ENCODE measurements at places on chromosomes 3 and 15.

DNA sequence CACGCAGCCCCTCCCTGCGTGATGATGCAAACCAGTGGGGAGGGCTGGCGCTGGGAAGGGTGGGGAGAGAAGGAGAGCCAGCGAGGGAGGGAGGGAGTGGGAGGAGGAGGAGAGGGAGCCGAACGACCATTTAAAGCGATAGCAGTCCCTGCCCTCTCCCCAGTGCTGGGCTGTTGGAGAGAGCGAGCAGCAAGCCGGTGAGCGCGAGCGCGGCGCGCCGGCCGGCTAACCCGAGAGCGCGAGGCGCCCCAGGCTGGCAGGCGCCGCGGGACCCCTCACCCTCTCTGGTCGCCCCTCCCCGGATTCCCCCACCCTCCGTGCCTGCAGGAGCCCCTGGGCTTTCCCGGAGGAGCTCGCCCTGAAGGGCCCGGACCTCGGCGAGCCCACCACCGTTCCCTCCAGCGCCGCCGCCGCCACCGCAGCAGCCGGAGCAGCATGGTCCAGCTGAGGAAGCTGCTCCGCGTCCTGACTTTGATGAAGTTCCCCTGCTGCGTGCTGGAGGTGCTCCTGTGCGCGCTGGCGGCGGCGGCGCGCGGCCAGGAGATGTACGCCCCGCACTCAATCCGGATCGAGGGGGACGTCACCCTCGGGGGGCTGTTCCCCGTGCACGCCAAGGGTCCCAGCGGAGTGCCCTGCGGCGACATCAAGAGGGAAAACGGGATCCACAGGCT, at the start of gene GRM7:
GRM7 (plus strand) TSS at position 162 of the 671 bp plus-strand sequence.
- no peak for DNase-seq

- no peak for DNase-seq
These were observed 10.9 kb downstream of the KCNAB1 start for GRCh38 chr3:156131241-156131640.

GRCh38 chr3:76685858-76686257, 354.0 kb upstream of the ROBO2 start:
- no peak for DNase-seq

- no peak for DNase-seq
These were observed 28.9 kb downstream of the NXPE3 start for GRCh38 chr3:101807888-101808287.

DNA sequence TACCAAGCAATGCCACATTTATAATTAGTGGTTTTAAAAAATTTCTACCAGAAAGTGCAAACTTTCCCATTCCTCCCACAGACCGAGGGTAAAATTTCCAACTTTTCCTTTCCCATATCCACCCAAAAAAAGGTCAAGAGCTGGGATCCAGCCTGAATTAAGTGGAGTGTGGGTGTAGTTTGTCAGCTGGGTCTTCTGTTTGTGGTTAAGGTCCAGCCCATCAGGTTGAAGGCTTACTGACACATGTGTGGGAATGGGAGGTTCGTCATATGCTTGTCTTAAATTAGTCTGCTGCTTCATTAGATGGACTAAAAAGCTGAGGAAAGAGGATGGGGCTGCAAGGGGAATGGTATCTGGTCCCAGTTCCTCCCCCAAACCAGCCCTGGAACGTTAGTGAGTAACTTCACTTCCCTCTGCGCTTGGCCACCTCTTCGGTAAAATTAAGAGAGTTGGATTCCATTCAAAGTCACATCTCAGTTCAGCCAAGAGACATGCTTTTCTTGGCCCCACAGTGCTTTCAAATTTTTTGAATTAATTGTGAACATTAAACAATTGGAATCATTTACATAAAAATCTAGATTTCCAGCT, 59.0 kb upstream of the PLCL2 start:
- DNase-seq, result no peak

DNA sequence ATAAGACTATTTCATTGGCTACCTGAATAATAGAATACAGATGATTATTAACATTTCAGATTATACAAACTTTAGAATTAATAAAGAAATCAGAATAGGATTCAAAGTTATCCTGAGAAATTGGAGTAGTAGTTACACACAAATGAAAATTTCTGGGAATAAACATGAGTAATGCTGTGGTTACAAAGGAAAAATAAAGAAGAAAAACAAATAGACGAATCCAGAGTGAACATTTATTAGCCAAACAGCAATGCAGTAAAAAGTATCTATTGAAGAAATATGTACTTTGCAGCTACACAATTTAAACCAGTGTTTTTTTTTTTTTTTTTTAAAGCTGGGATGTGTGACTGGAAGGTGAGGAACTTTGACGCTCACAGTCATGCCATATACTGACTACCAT, 1159.2 kb downstream of the TUSC7 start:
- no peak for DNase-seq

DNA sequence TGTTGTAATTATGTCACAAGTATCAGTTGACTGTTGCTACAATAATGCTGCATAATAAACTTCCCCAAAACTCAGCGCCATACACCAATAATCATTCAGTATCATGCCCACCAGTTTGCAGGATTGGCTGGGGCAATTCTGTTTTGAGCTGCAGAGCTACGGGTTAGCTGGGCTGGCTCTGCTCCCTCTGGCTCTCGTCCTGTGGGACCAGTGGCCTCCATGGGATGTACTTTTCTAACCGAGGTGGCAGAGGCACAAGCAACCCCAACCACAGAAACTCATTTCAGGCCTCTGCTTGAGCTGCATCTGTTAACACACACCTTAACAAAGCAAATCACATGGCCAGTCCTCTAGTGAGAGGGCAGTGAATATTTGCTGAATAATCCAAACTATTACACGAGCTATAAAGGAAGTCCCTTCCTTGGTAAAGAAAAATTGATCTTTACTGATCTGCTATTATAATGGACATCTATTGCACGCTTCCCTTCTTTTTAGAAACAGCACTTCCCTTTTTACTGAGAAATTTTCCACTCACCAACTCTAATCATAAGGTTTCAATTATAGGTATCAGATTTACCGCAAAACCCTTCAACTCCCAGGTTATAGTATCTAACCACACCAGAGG, 10.9 kb upstream of the BCL2A1 start:
- DNase-seq, result peak; percentile 19

- DNase-seq, result no peak
These were observed 330.5 kb downstream of the ROBO2 start for GRCh38 chr3:77370413-77370812.

GRCh38 chr15:47870300-47870955, 153.1 kb downstream of the SEMA6D start:
- DNase-seq, result no peak

DNA sequence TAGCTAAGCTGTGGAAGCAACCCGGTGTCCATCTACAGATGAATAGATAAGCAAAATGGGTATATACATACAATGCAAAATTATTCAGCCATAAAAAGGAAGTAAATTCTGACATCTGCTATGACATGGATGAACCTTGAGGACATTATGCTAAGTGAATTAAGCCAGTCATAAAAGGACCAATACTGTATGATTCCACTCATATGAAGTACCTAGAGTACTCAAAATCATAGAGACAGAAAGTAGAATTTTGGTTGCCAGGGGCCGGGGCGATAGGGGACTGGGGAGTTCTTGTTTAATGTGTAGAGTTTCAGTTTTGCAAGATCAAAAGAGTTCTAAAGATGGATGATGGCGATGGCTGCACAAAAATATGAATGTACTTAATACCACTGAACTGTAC, 10.3 kb downstream of the EID1 start:
- DNase-seq, result peak; percentile 56

DNA sequence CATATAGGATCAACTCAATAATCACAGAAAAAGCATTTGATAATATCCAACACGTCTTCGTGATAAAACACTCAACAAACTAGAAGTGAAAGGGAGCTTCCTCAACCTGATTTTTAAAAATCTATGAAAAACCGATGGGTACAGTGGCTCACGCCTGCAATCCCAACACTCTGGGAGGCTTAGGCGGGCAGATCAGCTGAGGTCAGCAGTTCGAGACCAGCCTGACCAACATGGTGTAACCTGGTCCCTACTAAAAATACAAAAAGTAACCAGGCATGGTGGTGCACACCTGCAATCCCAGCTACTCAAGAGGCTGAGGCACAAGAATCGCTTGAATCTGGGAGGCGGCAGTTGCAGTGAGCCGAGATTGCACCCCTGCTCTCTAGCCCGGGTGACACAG, 2.2 kb upstream of the MFGE8 start:
- no peak for DNase-seq

GRCh38 chr15:62412686-62413085, 247.6 kb upstream of the C2CD4B start:
- no peak for DNase-seq

DNA sequence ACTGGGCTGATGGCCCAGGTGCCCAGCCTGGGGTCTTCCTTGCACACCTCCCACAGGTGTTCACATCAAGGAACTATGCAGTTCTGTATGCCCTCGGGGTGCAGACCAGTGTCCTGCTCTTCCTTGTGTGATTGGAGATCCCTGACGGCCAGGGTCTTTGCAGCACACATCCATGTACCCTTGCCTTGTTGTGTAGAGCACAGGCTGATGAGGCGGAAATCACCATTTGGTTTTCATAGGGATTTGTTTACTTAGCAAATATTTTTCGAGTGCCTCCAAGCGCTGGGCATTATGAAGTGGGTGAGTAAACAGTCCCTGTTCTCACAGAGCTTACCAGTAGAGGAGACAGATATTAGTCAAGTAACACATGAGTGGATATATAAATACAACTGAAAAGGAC, 209.3 kb upstream of the UMPS start:
- DNase-seq, result no peak

DNA sequence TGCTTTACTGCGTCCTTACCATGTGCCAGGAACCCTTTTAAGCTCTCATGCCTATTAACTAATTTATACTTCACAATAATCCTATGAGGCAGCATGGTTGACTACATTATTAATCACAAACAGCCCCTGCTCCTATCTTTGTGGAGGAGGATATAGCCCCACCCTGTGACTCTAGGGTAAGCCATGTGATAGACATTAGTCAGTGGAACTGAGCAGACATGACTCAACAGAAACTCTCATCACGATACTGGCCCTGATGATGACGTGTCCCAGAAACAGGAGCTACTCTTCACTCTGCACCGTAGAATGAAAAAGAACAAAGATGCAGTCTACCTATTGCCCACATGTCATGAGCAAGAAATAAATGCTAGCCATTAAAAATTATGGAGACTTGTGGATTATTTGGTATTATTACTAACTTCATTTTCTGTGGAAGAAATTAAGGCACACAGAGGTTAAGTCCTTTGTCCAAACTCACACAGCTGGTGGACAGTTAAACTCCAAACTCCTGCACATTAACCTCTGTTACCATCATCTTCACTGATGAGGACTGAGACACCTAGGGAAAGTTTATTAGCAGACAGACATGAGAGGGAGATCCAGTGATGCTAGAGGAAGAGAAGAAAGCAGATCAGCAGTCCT, 51.2 kb downstream of the CFAP20DC start:
- DNase-seq, result peak; percentile 24

DNA sequence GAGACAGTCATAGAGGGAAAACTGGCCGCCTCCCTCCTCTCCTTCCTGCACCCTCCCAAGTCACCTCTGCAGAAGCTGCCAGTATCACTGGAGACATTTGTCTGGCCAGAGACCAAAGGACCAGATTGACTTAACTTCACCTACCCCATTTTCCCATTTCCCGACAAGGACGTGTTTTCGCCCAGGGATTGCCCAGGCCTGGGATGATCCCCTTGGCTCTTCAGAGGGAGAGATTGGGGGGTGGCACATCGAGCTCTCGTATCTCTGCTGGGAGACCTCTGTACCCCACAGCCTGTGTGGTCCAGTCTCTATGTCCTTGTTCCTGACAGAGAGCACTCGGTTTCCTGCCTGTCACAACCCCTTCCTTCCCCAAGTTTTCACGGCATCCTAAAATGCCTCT, 31.4 kb downstream of the RGMA start:
- no peak for DNase-seq

DNA sequence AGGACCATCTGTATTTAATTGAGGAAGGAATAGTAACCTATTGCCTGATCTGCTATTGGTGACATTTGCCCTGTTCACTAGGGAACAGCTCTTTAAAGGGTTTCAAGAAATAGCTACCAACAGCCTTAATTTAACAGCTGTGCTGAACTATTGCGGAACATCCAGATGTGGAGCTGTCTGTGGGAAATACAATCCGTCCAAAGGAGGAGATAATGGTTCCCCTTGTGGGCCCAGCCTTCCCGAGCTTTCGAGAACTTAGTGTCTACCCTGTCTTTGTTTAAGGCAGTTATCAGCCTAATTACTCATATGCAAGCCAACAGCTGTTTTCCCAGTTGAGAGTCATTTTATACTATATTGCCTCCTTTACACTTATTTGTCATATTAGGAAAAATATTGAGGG, 398.6 kb downstream of the WDR72 start:
- no peak for DNase-seq

DNA sequence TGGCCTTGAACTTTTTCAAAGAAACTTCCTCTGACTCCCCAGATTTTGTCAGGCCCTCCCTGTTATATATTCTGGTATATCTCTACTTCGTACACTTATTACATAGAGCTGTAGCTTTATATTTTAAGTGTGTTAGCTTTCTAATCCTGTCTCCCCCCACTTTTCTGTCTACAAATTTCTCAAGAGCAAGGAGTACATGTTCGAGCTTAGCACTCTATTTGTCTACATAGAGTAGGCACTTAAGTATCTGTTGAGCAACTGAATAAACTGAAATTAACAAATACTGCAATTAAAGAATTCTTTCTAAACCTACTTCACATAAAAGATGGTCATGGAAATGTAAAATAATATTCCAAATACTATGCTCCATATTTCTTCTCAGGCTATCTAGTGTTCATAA, 39.4 kb downstream of the UACA start:
- no peak for DNase-seq

- no peak for DNase-seq
These were observed 354.8 kb upstream of the TBL1XR1 start for GRCh38 chr3:177552051-177552450.

DNA sequence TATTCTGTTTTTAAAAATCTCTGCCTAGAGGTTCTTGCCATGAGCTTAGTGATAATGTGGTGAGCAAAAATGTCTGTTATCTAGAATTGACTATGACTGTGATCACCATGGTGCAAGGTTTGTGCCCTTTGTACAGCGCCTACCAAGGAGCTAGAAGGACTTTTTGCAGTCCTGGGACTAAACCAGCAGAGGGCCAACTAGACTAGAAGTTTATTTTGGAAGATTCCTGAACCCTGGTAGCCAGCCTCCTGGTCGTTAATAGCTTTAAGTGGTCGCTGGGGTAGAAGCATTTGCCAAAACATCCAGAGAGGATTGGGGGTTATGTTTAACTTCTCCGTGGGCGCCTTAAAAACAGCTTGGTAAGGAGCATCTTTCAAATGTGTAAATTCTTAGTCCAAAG, 7.8 kb downstream of the SCG5 start:
- DNase-seq, result no peak

- no peak for DNase-seq
These were observed 213.2 kb upstream of the ARRDC4 start for GRCh38 chr15:97747342-97747741.

GRCh38 chr3:182309120-182309519, 484.2 kb upstream of the ATP11B start:
- no peak for DNase-seq

Measured in stimulated activated CD8-positive, alpha-beta memory T cell treated with anti-CD3 and anti-CD28 coated beads, Interleukin-4, amount 100 ng/mL, for 48 hours (primary cell).